ENCODE measurements at places on chromosomes 3 and 15.

- no peak for DNase-seq
These were observed 130.3 kb downstream of the LIPC start for GRCh38 chr15:58562135-58562534.

GRCh38 chr3:15116032-15116669 is 17.2 kb upstream of the RBSN start:
- no peak for DNase-seq

GRCh38 chr3:38085311-38085942 is 46.4 kb downstream of the DLEC1 start:
- no peak for DNase-seq

GRCh38 chr3:87997298-87997697 is 61.5 kb downstream of the CGGBP1 start:
- no peak for DNase-seq

- no peak for DNase-seq
These were observed 56.3 kb downstream of the SLCO2A1 start for GRCh38 chr3:133973249-133973980.

DNA sequence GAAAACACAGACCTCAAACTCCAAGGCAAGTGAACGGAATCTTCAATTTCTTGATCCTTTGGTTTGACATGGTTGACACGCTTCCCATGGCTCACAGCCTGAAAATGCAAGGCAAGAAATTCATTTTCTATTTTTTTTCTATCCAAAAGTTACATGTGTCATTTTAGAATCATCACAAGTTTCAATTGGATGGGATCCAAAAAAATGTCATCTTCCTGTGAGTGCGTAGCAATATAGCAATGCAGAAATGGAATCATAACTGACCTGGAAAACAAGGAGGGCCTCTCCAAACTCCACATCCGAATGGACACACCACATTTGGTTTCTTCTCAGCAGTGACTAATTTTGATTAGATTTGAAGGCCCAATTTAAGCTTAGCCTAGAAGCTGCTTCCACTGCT is 175.8 kb upstream of the ATP11B start:
- no peak for DNase-seq

GRCh38 chr15:95541301-95541700 is 789.2 kb upstream of the NR2F2 start:
- DNase-seq: no peak

GRCh38 chr3:12369598-12369997 is 80.7 kb downstream of the PPARG start:
- DNase-seq: no peak

GRCh38 chr15:58731756-58732535 is 17.6 kb downstream of the ADAM10 start:
- no peak for DNase-seq

- peak; percentile 52 for DNase-seq
These were observed 116.6 kb downstream of the SLCO3A1 start for GRCh38 chr15:91970142-91970541.

DNA sequence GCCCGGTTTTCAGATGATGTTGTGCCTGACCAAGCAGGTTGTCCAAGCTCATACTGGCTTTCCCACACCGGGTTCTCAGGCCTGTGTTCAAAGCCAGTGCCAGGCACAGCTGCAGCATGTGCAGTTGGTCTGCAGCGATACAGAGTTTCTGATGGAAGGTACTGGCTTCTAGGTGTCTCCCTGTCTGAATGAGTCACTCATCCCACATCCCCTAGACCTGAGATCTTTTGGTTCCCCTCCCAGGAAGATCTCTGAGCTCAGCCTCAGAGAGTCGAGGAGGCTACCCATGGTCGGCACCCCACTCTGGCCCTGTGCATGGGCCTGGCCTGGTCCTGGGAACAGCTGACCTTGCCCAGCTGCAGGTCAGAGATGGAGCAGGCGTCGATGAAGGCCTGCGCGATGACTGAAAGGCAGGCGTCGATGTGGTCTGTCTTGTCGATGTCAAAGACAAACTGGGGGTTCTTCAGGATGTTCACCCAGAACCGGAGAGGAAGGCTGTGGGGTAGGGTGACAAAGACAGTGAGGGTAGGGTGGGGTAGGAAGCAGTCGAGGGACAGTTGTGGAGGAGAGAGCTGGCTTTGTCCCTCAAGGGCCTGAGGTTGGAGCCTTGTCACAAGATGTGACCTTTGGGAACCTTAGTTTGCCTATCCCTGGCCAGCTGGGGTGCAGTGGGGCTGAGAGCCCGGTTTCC is 15.3 kb downstream of the H1-8 start:
- no peak for DNase-seq

All from hypothalamus (tissue), 51 donors.